ENCODE measurements at places on chromosomes 1 and 21.

DNA sequence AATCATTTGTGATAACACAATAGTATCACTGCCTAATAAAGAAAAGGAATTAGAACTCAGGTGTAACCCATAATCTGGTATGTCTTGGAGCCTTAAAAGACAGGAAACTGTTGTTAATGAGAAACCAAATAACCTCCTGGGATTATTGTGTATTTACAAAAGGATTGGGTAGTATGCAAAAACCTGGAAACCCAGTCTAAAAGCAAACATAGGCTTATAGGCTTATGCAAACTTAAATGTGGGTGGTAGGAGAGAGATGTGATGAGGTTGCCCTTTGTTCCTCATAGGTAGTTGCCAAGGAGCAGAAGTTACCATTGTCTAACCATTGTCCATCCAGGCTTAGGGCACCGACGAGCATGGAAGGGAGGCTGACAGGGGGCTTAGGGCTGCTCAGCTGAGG lies 165.8 kb downstream of the AK5 start:
- DNase-seq: no peak

DNA sequence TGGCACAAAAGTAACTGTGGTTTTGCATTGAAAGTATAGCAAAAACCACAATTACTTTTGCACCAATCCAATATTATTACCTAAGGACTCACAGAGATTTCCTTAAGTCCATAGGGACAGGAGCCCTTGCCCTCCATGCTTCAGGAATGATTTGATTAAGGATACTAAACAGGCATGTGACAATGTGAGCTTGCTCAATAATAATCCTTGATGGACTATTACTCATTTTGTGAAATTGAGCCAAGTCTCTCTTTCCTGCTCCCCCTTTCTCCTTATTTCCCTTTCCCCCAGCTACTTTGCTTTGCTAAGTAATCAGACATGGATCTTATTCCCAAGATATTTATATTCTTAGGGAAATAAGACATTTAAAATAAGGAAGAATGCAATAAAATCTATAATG lies 21.6 kb upstream of the RGL1 start:
- DNase-seq: no peak

GRCh38 chr1:246338546-246338945 lies 168.5 kb downstream of the SMYD3 start:
- DNase-seq: no peak

DNA sequence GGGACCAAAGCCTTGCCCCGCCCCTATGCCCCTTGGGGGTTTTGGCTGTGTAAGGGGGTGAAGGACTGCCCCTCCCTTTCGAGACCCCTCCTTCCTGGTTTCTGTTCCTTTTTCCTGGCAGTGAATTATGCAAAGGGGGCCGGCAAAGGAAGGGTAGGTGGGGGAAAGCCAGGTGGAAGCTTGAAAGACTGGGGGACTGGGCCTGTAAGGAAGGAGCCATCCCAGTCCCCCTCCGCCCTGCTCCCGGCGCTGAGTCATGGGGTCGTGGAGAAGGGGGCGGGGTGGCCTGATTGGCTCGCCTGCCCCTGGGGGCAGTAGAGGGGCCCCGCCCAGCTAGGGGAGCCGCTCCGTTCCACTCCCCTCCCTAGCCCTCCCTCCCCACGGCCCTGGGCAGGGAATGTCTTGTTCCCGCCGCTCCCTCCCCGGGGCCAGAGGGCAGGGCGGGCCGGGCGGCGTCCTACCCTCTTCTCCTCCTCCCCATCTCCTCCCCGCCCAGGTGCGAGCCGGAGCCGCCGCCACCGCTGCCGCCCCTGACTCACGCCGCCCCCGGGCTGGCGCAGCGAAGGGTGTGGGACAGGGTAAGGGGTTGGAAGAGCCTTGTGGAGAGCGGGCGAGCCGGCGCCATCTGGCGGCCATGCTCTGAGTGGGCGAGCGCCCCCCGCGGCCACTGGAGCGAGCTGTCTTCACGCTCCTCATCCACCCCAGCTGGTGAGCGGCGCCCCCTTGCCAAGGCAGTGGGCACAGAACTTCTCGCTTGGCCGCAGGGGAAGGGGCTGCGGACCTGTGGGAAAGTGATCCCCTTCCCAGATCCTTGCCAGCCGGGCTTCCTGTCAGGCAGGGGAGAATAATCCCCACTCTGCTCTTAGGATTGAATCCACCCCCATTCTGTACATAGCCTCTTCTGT lies 14.7 kb downstream of the ZBTB7B start:
- DNase-seq: peak; percentile 98

GRCh38 chr1:177571485-177572076 lies 398.3 kb downstream of the SEC16B start:
- no peak for DNase-seq

DNA sequence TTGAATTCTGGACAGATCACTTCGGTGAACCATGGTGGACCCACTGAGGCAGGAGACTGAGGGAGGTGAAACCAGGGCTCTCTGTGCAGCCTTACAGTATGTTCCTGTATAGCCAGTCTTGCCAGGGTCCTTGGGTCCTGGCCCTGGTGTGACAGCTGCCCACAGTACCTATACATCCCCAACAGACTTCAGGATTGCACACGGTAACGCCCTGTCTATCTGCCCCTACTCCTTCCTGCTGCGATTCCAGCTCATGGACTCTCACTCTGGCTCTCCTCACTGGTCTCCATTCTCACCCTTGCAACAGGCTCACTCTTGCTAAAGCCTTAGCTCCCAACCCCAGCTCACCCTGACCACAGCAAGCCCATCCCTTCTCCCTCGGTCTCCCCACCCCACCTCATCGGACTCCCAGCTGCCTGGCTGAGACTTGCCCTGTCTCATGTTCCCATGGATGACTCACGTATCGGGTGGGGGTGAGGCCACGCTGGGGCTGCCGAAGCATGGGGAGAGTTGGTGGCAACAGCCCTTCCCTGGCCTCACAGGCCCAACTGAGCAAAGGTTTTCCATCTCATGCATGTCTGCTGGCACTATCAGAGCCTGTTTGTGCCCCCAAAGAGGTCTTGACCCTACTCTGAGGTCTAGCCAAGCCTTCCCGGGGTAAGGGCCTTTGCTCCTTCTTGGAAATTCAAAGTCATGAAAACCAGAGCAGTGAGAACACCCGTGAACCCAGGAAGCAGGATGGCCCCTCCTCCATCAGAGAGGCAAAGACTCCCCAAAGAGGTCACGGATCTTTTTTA lies 7.1 kb downstream of the PHLDA3 start:
- DNase-seq: peak; percentile 98

GRCh38 chr1:218664385-218665170 lies 319.4 kb downstream of the TGFB2 start:
- peak; percentile 35 for DNase-seq

GRCh38 chr1:221035662-221036153 lies 156.5 kb downstream of the HLX start:
- DNase-seq: peak; percentile 73

DNA sequence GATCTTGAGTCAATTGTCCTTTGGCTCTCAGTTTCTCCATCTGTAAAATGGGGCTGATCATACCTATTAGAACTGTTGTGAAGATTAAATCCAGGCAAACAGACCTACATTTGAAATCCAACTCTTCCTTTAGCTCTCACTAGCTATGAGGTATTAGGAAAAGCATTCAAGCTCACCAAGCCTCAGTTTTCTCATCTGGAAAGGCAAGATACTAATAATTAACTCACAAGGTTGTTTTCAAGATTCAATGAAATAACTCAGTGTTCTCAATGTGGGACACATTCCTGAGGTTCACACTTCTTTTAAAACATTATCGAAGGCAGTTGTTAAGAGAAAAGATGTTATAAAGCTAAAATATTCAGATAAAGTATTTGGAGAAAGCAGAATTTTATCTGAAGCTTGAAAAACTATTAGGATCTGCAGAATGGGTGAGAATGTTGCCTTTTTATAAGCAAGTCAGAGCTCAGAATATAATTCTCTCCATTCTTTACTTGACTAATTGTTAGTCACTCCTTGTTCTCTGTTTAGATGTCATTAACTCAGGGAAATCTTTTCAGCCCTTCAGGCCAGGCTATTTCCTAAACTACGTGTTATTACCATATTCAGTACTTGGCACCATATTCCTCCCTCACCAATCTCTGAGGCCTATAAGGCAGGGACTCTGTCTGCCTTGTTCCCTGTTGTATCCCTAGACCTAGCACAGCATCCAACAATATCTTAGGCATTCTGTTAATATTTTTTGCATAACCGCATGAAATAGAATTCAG lies 72.0 kb upstream of the VAV3 start:
- no peak for DNase-seq

DNA sequence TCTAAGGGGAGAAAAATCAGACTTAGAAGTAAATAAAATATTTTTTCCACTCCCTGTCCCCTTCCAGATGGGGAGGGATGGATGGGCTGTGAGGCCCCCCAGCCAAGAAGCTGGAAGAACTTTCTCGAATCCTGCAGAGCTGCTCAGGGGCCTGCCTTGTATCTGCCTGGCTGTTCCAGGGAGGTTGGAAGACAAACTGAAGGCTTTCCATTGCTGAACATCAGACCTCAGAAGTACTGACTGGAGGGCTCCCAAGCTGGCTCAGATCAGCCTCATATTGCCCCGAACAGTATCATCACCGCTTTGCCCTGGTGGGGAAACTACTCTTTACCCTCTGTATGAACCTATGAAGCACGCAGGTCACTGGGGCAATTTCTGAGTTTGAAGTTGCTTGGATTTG lies 12.4 kb upstream of the F3 start:
- DNase-seq: no peak

All from Daoy (cell line).